NCI-H524 (cell line): ENCODE measurements at places on chromosomes 3 and 15.

DNA sequence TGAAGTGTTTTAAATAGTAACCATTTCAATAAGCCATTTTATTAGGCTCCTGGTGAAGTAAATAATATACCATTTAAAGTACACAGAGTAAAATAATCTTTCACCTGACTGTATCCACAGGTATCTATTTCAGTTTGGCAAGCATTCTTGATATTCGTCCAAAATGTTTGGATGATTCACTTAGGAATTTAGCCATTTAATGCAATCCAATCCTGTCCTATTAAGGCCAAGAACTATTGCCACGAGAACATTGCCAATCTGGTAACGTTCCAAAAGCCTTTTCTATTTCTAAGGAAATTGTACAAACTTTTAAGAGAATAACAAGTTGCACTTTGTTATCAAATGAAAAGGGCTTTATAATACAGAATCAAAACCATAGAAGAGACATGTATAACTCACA is 209.8 kb upstream of the THRB start:
- DNase-seq, result no peak

DNA sequence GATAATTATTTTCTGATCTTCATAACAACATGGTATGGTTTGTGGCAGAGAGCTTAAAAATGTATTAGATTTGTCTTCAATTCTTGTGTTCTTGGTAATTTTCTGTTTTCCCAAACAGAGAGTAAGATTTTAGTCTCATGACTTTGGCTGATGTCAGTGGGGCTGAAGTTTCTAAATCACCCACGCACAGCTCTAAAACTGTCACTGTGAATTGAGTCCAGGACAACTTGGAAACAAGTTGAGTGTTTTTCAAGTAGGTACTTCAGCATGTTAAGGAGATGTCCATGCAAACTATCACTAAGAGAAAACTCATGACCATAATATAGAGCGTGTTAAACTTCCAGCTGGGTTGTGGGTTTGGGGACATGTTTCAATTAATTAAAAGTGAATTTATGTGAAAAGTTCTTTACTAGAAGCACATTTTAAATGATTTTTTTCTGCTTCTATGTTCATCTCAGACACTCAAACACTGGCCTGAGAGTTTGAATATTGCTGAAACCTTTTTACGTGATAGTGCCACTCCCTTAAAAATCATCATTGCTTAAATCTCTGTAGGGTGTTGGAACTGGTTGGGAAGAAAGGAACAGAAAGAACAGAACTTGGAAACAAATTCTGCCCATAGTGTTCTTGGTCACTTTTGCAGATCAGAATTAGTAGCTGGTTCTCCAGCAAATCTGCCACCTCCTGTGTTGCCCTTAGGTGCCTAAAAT is 89.8 kb downstream of the KLHL25 start:
- peak; percentile 29 for DNase-seq

DNA sequence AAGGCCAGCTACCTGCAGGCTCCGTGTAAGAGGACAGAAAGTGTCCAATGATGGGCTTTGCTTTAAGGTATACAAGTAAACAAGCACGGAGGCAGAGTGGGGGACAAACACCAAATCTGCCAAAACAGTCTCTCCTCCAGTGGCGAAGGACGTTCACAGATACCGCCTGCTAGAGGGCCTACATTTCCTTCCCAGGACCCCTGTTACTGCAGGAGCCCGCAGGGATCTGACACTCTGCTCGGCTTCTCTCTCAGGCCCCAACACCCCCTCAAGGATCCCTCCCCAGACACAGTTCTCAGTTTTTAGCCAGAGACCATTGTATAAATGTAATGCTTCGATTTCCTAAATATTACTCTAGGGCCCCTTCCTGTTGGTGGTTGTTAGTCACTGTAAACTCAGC is 46.0 kb upstream of the VGLL4 start:
- no peak for DNase-seq

GRCh38 chr3:5011555-5012256 is 32.5 kb downstream of the BHLHE40 start:
- no peak for DNase-seq

GRCh38 chr15:51879555-51879954 is 50.1 kb downstream of the TMOD3 start:
- DNase-seq, result no peak
